ENCODE measurements at places on chromosomes 12 and 14. TPM values are rescaled to one million over a fixed set of nuclear protein-coding genes. Genes with fewer than 3 reads are reported as not detected.

The CMKLR1 gene
- total RNA-seq: 5.6 TPM

The CMA1 gene
- total RNA-seq: 0.76 TPM

The HIGD1C gene
- total RNA-seq: not detected

DNA sequence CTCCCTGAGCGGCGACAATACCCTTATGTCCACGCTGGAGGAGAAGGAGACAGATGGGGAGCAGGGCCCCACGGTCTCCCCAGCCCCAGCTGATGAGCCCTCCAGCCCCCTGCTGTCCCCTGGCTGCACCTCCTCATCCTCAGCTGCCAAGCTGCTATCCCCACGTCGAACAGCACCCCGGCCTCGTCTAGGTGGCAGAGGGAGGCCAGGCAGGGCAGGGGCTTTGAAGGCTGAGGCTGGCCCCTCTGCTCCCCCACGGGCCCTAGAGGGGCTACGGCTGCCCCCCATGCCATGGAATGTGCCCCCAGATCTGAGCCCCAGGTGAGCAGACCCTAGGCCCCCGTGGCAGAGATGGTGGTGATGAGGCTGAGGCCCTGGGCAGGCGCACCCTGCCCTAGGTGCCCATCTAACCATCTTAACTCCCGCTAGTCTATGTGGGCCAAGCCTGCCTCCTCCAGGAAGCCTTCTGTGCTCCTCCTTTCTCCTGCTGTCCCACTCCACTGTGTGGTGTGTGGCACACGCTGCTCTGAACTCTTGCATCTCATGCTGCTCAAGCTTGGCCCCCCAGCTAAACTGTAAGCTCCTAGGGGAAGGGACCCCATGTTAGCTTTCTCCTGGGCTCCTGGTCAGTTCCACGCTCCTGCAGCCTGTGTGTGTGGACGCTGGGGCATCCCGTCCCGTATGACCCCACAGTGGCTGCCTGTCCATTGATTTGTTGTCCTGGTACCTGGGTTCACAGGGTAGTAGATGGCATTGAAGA lies 12.1 kb downstream of the MCRS1 start:
- H3K36me3 ChIP-seq: peaks cover 48% of the 10 kb centered on the region
- H3K4me3 ChIP-seq: no peak overlapping the region
- no peak for DNase-seq
- peaks cover 13% of the 10 kb centered on the region for H3K4me1 ChIP-seq
- H3K27ac ChIP-seq: no peak overlapping the region
- H3K27me3 ChIP-seq: no peaks in the 10 kb centered on the region
